ENCODE measurements at places on chromosomes 5 and 9.

DNA sequence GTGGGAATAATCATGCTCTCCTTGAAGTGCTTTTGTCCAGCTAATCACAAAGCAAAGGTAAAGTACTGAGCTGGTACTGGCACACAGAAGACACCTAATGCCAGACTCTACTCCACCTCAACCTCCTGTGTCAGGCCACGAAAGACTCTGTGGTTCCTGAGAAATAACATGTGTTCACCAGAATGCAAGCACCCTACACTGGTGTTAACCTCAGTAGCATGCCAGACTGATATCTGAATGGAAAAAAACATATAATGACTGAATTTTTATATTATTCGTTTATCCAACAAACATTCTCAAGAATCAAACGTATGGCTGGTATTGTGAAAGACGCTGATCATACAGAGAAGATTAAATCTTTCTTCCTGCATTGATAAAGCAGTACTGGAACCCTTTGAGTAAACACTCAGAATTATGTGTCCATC, 97.1 kb upstream of the IFNE start:
- DNase-seq = no peak

GRCh38 chr5:32445831-32446614, 1.5 kb upstream of the ZFR start:
- no peak for DNase-seq

DNA sequence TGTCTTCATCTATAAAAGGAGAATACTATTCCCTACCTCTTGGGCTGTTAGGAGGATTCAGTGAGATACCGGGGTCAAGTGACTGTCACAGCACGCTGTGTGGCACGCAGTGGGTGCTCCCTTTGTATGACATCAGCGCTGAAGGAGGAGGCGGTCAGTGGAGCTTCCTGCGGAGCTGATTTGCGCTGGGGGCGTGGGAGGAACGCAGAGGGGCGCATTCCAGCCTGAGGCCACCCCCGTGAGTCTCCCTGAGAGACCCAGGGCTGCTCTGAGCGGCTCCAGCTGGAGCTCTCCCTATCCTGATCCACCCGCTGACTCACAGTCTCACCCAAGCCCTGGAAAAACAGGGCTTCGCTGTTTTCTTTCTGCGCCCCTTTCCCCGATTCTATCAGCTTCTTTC, 24.3 kb upstream of the NEURL1B start:
- DNase-seq = no peak

- no peak for DNase-seq
Measured at GRCh38 chr5:98935206-98935605, 6.4 kb upstream of the CHD1 start.

DNA sequence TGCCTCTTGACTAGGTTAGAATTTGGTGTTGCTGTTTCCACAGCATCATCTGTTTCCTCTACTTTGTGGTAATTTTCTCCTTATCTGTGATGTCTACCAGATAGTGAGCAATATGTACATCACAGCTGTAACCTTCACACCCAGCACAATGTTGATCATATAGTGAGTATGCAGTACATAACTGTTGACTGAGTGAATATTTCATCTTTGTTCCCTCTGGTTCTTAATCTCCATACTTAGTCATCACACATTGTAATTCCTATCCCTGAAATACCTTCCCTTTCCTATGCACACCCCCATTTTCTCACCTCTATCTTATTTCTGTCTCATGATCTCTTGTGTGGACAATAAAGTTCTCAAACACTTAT, 115.9 kb downstream of the KIF4B start:
- DNase-seq = no peak

DNA sequence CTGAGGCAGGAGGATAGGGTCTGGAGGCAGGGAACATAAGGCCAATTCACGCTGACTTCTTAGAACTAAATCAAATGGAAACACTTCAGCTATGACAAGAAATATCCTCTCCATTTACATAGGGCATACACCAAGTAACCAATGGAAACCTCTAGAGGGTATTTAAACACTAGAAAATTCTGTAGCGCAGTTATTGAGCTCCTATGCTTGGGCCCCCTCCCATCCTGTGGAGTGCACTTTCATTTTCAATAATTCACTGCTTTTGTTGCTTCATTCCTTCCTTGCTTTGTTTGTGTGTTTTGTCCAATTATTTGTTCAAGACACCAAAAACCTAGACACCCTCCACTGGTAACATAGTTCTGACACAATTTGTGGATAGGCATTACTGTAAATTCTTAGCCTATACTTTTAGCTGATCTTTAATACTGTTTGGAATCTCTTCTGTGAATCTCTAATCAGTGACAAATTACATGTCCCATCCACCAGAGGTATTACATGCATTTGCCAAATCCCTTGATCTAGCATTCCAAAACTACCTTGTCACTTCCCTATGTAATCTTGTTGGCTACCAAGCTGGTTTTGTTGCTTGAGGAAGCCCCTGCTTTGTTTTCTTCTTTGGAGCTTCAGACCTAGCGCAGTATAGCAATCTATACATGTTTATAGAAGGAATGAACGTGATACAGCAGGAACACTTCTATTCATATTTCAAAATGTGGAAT, 61.6 kb downstream of the ST8SIA4 start:
- DNase-seq = no peak

GRCh38 chr5:72383280-72383679, 63.1 kb downstream of the PTCD2 start:
- DNase-seq = no peak

GRCh38 chr5:126924331-126925033, 105.9 kb downstream of the MARCHF3 start:
- DNase-seq = no peak

DNA sequence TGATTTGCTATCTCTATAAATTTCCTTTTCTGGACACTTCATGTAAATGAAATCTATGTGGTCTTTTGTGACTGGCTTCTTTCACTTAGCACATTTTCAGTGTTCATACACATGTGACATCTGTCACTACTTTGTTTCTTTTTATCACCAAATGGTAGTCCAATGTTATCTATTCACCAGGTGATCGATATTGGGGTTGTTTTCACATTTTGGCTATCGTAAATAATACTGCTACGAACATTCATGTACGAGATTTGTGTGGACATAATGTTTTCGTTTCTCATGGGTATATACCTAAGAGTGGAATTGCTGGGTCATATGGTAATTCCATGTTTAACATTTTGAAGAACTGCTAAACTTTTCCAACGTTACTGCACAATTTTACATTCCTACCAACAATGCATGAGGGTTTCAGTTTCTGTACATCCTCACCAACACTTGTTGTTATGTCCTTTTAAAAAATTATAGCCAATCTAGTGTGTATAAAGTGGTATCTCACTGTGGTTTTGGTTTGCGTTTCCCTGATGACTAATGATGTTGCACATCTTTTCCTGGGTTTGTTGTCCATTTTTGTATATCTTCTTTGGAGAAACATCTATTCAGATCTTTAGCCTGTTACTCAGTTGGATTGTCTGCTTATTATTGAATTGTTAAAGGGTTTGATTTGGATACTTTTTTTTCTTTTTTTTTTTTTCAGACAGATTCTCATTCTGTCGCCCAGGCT, 263.0 kb downstream of the PDZD2 start:
- DNase-seq = no peak

GRCh38 chr5:86008704-86009103, 609.0 kb upstream of the COX7C start:
- DNase-seq = no peak

- DNase-seq = no peak
Measured at GRCh38 chr5:143094087-143094521, 309.4 kb downstream of the NR3C1 start.

DNA sequence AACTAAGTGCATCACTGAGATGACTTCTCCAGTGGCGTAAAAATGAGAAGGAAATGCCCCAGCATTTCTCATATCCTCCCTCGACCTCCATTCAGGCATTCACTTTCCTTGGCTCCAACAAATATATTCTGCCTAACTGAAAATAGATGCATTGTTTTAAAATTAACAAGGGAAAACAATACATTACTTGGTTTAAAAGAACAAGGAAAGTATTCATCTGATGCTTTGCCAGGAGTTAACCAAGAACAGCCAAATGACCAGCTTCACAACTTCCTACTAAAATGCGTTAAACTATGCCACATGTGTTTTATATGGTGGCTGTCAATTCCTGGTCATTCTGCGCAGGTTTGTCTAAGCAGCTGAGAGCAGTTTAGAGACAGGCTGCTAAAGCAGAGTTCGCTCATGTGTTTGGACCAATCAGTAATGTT, 121.4 kb downstream of the GNAQ start:
- no peak for DNase-seq

DNA sequence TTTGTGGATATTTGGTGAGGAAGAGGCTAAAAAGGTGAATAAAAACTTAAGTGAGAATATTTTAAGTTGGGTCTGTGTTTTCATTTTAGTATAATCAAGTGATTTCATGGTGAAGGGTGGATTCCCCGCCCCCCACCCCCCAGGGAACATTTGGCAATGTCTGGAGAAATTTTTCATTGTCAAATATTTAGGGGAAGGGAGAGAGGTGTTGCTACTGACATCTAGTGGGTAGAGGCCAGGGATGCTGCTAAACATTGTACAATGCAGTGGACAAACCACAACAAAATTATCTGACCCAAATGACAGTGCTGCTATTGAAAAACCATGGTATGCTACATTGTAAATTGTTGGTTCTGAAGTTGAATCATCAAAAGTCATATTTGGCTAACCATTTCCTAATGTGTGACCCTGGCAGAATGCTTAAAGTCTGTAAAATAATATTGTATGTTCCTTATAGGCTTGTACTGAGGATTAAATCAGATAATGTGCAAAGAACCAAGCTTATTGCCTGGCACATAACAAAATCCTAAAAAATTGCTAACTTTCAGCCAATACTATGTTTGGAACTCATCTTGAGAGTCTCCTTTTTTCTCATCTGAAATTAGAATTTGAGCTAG, 5.6 kb downstream of the C5orf24 start:
- no peak for DNase-seq

DNA sequence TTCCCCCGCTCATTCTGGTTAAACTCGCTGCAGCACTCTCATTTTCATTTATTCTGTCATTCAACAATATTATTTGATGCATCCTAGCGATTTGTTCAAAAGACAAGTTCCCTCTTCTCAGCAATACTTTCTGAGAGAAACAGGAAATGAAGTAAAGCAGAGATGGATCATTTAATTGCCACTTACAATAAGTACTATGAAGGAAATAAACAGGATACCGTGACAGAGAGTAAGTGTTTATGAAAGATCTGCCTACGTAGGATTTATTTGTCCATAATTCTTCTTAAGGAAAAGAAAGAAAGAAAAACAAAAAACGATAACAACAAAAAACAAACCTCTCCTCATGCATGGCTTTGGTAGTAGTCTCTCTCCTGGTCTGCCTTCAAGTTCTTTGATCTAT, 406.8 kb upstream of the ZNF608 start:
- DNase-seq = no peak

DNA sequence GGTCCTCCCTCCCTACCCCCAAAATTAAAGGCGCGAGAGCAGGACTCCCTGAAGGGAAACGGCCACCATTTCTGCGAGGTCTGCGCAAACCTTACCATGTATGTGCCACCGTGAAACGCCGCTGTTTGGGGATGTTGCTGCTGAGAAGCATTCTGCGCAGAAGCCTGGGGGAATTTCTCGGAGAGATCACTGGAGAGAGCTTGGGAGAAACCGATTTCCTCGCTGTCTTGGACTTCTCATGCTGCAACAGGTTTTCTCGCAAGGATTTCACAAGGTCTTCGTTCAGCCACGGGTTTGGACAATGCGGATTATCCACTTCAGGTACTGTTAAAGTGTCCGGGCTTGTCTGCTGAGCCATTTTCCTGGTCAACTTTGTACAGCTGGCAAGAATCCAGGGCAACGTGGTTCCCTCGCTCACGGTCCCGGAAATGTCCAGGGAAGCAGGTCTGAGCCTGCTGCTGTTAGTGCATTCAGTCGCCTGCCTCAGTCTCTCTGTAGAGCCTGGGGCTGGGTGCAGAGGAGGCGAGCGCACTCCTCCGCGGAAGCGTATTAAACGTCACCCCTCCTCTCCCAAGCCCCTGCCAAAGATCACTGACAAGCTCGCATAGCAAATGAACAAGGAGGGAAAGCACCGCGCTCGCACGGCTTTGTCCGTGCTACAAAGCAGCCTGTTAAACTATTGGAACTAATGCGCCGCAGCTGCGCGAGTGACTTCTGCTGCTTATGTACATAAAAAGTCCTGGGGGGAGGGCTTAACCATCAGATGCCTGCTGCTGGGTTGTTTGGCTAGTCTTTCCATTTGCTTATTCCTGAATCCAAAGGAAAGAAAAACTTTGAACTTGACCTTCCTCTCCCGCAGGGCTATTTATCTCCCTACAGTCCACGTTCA, 125.1 kb downstream of the PDE4D start:
- no peak for DNase-seq

- no peak for DNase-seq
Measured at GRCh38 chr5:84578226-84578625, 193.5 kb upstream of the EDIL3 start.

DNA sequence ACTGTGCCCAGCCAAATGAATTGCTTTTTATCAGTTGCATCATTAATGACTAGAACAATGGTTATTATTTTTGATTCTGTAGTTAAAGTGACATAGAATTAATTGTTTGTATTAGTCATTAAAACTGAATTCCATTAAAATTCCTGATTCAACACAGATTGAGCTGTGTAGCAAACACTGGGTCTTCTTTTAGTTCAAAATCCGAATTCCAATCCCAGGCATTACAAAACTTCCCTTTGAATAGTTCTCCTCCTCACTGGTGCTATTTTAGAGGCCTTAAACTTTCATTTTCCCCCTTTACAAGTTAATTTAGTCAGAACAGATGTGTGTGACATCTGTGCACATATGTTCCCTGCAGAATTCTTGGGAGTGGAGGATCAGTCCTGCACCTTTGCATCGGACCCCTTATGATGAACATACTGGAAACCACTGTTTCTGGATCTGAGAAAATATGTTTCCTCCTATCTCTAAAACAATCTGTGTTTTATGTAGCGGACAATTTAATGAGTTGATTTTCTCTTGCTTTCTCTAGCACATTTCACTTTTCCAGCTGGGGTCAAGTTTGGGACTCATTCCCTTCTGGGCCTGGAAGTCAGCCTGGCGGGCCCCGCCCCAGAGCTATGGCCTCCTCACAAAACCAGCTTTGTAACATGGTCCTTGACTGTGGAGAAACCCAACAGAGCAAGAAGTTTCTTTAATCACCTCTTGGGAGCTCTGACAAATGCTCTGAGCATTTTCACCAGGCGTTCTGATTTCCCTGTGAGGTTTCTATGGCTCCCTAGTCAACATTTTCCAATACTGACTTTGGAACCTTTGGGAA, 87.9 kb upstream of the MAMDC2 start:
- DNase-seq = no peak

DNA sequence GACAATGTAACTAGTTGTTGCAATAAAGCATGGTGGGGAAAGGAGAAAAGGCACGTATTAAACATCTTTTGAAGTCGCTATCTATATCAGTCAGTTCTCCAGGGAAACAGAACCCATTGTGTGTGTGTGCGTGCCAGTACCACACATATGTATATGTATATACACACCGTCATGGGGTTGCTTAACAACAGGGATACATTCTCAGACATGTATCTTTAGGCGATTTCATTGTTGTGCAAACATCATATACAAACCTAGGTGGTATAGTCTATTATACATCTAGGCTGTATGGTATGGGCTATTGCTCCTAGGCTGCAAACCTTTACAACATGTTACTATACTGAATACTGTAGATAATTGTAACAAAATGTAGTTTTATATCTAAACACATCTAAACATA, 2.3 kb downstream of the CDKN2B-AS1 start:
- DNase-seq = no peak

- DNase-seq = no peak
Measured at GRCh38 chr5:157059891-157060290, 975 bp upstream of the HAVCR1 start.

Data from stimulated activated CD4-positive, alpha-beta T cell treated with anti-CD3 and anti-CD28 coated beads, Interleukin-4, amount 100 ng/mL, for 48 hours (primary cell).